ENCODE measurements at places on chromosomes 2 and 18.

GRCh38 chr2:235566415-235566814 is 72.6 kb downstream of the AGAP1 start:
- no peak for DNase-seq

- DNase-seq, result no peak
Observed at GRCh38 chr18:32920796-32921787, 148.3 kb upstream of the KLHL14 start.

GRCh38 chr2:26786207-26787028 is 562 bp downstream of the CENPA start:
- DNase-seq, result no peak

DNA sequence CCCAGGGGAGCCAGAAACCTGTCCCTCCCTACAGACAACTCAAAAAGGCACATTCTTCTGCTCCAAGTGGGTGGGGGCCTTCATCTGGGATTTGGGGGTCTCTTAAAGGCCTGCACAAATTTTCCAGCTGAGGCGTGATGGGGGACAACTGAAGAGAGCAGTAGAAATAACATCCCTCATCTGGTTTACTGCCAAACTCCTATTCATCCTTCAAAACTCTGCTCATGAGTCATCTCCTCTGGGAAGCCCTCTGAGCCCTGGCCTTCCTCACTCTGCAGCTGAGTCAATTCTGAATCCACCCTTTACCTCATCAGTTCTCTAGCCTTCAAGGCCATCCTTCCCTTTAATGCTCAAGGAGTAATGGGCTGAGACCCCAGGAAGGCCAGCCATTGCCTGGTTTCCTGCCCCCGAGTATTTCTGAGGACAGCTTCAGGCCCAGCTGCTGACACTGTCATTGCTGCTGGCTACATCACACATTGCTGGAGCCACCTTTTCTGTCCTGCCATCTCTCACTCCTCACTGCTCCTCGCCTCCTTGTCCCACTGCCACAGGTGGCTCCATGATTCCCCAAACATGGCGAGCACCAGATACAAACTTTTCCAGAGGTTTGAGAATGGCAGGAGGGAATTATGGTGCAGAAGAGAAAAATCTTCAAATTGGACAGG is 32.2 kb upstream of the GLI2 start:
- DNase-seq, result no peak

GRCh38 chr2:99085421-99085820 is 56.1 kb upstream of the C2orf15 start:
- no peak for DNase-seq

GRCh38 chr2:26845021-26845420 is 2.9 kb upstream of the DPYSL5 start:
- DNase-seq, result no peak

DNA sequence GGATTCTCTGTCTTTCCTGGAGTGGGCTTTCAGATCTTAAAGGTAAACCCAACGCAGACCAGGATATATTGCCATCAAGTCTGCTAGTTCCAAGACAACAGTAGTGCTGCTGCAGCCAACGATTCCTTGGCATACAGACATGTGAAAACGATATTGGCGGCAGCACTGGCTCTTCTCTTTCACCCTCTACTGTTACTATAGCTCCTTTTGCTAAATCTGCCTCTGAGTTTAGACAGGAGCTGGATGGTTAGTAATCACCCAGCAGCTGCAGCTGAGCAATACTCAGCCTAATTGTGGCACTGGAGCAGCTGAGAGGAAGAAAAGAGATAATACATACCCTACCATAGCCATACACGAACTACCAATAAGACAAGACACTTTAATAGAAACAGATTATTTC is 4.0 kb downstream of the YES1 start:
- DNase-seq, result no peak

DNA sequence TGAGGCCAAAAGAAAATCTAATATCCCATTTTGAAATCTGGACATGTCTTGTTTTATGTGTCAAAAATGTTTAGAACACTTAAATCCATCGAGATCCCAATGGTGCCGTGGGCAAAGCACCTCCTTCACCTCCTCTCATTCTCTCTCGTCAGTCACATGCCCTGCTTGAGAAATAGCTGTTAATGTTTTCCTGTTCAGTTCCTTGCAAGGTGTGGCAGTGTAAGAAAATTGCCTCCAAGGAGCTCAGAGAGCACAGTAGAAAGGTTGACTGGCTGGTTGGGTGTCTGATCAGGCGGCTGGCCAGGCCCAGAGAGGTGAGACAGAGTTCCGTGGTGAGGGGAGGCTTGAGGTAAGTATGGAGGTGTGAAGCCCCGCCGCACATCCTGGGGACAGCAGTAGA is 210.2 kb downstream of the TSN start:
- DNase-seq, result no peak

DNA sequence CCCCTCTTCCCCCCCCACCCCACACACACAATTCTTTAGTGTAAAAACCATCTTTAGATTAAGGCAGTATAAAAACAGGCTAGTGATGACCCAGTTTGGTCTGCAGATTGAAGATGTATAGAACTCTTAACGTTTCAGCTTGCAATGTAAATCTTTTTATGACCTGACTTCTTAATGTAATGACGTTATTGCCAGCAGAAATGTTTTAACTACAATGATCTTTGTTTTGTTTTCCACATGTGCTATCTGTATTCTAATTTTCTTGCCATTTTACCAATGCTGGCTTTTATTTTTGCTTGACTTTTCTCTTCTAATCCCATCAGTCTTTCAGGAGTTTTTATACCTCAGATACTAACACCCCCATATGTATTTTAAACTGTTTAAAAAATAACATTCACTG is 25.2 kb downstream of the AGFG1 start:
- no peak for DNase-seq

DNA sequence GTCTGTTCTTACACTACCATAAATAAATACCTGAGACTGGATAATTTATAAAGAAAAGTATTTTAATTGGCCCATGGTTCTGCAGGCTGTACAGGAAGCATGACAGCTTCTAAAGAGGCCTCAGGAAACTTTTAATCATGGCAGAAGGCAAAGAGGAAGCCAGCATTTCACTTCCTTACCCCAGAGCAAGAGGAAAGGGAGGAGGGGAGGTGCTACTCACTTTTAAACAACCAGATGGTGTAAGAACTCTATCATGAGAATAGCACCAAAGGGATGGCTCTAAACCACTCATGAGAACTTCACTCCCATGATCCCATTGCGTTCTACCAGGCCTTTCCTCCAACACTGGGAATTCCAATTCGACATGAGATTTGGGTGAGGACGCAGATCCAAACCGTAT is 344.4 kb upstream of the SLC39A10 start:
- DNase-seq, result no peak

DNA sequence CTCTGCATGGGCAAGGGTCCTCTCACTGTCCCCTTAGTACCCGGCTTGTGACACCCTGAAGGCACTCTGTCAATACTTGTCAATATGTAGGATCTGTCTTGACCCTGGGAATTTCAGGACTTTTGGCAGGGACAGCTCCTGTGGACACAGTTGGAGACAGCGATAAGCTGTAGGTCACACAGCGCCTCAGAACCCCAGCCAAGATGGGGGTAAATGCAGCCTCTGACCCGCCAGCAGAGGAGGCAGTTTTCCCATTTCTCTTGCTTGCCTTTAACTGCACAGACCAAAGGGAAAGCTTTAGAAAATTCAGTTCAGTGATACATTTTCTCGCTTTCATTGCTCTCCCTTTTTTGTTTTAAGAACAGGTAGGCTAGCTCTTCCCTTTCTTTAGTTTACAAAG is 54.8 kb upstream of the KLHL29 start:
- DNase-seq, result no peak

DNA sequence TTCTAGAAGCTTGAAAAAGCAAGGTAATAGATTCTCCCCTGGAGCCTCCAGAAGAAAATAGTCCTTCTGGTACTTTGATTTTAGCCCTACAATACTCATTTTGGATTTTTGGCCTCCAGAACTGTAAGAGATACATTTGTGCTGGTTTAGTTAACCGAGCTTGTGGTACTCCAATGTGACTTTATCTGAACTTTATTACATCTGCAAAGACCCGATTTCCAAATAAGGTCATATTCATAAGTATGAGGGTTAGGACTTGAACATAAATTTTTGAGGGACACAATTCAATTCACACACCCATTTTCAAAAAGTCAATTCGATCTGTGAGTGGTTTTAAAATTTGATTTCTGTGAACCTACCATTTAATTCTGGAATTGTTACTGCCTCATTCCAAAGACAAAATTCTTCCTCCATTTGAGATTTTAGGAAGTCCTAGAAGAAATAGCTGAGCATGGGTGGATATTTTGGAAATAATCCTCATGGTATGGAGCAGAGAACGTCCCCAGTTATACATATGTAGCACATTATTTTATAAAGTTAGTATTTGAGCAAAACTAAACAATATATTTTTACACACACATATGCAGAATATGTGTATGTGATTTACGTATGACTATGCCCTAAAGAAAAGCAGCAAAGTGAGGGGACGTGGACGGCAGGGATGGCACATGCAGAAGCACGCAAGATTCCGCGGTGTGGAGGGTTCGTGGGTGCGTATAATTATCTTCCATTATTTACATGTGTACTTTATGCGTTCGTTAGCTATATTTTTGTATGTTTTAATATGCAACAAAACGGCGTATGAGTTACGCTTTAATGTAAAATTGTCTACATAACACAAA is 905 bp upstream of the NUP35 start:
- DNase-seq, result no peak

- no peak for DNase-seq
Observed at GRCh38 chr18:68769461-68769860, 28.4 kb upstream of the CCDC102B start.

DNA sequence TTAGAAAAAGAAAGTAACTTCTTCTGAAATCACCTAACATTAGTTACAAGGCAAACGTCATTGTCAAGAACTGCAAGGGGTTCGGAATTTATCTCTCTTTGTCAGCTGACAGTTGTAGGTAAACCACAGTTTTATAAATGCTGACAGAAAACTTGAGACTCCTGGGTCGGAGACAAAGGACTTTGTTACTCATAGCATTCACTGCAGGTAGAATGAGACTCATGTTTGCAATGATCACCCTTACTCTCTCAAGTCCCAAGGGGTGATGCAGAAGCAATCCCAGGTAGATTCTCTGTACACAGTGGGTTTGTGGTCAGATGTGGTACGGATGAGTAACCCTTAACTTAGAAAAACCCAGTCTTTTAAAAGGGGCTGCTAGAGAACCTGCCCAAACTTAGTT is 757.8 kb downstream of the TRIB2 start:
- DNase-seq, result no peak

DNA sequence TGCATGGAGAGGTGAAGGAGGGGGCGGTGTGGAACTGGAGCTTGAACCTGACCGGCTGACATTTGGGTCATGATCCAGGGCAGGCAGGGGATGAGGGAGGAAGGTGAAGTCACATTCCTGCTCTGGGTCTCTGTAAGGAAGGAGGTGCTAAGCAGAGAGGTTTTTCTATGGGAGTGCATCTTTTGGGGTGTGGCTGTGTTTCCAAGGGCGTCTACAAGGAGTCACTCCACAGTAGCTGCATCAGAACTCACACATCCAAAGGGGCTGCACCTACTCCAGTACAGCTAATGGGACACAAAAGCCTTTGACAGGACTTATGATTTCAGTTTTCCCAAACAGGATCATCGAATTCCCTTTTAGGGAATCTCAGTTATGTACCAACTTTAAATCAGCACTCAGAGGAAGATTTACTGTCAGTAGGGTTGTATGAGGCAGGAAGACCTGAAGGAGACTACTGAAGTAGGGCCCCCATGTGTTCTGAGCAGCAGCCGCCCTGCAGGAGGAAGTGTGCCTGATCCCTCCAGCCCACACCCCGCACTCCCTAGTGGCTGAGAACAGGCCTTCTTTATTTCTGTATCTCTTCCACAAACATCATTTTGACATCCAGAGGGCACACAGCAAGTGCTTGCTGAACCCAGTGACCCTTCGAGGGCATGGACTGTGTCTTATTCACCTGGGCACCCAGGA is 137.2 kb downstream of the CELF4 start:
- no peak for DNase-seq

DNA sequence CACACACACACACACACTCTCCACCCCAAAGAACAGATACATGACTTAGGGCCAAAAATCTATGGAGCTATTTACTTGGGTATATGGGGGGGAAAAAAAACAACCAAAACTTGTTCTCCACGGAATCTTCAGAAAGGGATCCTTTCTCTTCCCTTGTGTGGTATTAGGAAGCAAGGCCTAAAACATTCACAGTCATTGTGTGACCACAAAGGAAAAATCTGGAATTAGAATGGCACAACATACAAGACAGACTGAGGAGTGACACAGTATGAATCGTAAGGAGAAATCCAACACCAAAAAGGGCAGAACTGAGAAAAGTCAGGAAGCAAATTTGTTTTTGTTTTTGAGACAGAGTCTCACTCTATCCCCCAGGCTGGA is 70.3 kb downstream of the ASXL2 start:
- no peak for DNase-seq

GRCh38 chr2:99970292-99970868 is 172.0 kb downstream of the AFF3 start:
- no peak for DNase-seq

DNA sequence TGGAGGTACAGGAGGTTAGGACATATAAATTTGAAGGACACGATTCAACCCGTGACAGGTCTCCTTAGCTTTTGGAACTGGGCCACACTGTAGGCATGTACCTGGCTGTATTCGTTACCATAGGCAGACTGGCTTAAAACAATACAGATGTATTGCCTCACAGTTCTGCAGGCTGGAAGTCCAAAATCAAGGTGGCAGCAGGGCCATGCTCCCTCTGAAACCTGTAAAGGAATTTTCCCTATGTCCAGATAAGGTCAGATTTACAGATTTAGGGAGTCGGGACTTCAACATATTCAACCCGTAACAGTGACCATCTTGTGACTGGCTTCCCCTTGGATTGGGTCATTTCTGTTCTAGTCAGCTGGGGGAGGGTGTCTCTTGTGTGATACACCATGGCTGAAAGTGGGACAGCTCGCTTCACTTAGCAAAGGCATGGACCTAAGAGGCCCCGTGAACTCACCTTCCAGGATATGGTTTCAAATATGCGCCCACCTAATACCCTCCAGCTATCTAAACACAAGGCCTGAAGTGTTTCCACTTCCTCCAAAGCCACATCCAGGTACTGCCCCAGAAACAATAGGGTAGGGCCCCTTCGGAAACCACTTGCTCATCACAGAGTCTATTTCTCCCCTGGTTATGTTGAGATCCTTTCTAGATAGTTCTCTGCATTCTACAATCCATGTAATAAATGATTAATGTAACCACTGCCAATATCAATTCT is 85.0 kb downstream of the ZCCHC2 start:
- DNase-seq, result no peak

DNA sequence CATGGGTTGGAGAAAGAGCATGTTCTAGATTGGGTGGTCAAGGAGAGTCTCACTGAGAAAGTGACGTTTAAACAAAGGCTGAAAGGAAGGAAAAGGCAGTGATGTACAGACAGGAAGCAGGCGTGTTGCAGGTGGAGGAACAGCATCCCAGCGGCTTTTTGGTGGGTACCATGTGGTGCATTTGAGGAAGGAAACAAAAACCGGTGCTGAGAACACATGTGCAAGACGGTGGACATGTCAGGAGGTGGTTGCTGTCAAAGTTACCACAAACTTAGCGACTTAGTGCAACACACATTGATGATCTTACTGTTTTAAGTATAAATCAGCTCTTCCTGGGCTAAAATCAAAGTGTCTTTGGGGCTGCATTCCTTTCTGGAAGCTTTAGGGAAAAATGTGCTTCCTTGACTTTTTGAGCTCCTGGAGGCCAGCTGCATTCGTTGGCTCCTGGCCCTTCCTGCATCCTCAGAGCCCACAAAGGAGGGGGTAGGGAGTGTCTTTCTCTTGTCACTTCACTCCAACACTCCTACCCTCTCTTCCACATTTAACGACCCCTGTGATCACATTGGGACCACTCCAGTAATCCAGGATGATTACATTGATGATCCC is 380.6 kb downstream of the FBXO15 start:
- DNase-seq, result no peak

Data from CD4-positive, alpha-beta T cell treated with Interleukin-4 for 1 hour (primary cell).